ENCODE measurements at places on chromosomes 3 and 15.

- no peak for DNase-seq
These were observed 20.9 kb downstream of the CBLB start for GRCh38 chr3:105847865-105848264.

GRCh38 chr3:120604382-120604781, 8.2 kb downstream of the NDUFB4 start:
- DNase-seq, result no peak

DNA sequence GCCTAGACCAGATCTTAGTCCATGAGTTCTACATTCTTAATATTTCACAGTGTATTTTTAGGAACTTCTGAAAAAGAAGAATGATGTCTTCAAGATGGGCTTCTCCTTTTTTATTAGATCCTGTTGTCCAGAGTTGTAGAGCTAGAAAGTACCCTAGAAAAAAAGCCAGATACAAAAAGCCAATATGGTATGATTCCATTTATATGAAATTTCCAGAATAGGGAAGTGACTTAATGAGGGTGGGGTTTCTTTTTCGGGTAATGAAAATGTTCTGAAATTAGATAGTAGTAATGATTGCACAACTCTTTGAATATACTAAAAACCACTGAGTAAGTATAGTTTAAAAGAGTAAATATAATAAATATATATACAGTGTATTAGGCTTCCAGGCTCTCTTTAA, 116.9 kb downstream of the NFKBIZ start:
- DNase-seq, result no peak

GRCh38 chr3:24069045-24069444, 124.0 kb downstream of the NR1D2 start:
- DNase-seq, result no peak

DNA sequence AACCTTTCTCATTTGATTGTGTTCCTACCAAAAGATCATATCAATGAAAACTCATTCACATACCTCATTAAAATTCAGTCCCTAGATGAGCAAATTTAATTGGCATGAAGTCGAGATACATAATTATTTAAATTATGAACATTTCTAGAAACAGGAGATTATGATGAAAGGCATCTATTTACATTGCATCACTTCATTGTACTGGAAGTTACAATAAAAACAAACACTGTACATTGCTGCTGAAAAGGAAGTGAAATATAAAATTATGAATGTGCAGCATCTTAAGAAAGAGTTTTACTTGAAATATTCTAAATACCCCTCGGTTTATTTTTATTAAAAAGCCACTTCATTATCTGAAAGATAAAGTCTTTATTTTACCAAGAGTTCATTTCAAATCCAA, 163.4 kb upstream of the ZNF385D start:
- DNase-seq, result no peak

- DNase-seq, result no peak
These were observed 27.1 kb upstream of the P4HTM start for GRCh38 chr3:48962939-48963338.

- DNase-seq, result no peak
These were observed 9.5 kb downstream of the CA12 start for GRCh38 chr15:63372018-63372705.

- DNase-seq, result no peak
These were observed 205.7 kb upstream of the ZPLD1 start for GRCh38 chr3:102229062-102229655.

DNA sequence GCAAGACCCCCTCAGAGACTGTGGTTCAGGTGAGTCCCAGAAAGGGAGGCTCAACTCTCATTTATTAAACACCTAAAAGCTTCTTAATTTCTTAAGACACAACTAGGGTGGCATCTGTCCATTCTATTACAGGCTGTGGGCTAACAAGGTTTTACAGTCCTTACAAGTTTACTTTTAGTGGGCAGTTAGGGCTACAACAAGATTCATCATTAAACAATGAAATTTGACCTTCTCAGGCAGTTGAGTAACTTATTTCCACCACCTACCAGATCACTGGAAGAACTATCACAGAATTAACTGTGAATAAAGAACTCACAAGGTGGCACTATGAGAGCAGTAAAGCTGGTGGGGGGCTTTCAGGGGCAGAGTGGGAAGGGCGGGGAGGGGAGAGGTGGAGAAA, 132.6 kb downstream of the PLD1 start:
- no peak for DNase-seq

- no peak for DNase-seq
These were observed 648.9 kb upstream of the GBE1 start for GRCh38 chr3:82410366-82410765.

GRCh38 chr3:56836276-56837163, 34.8 kb upstream of the ARHGEF3 start:
- DNase-seq, result no peak

DNA sequence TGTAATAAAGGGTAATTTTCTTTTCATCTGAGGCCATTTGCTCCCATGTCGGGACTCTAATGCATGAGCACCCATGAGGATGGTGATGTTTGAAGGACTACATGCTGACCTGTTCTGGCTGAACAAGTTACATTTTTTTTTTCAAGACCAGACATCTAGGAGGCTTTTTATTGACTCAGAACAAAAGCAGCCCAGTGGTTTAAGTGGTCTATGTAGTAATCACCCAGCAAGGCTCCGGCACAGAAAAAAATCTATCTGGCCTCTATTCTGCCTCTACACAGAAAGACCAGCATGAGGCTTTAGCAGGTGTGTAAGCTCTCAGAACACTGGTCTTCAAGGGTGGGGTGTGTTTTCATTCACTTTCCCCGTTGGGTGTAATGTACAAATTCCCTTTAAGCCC, 95.1 kb upstream of the ZBED2 start:
- no peak for DNase-seq

DNA sequence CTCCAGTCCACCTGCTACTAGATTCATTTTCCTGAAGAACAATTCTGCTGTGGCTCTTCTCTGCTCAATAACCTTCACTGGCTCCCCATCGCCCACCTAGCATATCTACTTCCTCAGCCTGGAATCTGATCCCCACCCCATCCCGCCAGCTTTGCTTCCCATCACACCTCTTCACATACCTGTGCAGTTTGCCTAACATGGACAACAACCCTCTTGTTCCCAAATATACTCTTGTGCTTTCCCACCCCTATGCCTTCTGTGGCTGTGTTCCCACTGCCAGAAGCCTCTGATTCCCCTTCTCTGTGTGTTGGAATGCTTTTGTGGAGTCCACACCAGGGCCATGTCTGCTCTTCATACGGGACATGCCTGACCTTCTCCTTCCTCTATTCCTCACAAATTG, 29.5 kb downstream of the CMTM7 start:
- no peak for DNase-seq

GRCh38 chr3:84547207-84547606, 411.6 kb upstream of the CADM2 start:
- no peak for DNase-seq

GRCh38 chr3:74613521-74614106, 845 bp downstream of the CNTN3 start:
- no peak for DNase-seq

- peak; percentile 18 for DNase-seq
These were observed 365.5 kb downstream of the SHQ1 start for GRCh38 chr3:72482589-72483321.

DNA sequence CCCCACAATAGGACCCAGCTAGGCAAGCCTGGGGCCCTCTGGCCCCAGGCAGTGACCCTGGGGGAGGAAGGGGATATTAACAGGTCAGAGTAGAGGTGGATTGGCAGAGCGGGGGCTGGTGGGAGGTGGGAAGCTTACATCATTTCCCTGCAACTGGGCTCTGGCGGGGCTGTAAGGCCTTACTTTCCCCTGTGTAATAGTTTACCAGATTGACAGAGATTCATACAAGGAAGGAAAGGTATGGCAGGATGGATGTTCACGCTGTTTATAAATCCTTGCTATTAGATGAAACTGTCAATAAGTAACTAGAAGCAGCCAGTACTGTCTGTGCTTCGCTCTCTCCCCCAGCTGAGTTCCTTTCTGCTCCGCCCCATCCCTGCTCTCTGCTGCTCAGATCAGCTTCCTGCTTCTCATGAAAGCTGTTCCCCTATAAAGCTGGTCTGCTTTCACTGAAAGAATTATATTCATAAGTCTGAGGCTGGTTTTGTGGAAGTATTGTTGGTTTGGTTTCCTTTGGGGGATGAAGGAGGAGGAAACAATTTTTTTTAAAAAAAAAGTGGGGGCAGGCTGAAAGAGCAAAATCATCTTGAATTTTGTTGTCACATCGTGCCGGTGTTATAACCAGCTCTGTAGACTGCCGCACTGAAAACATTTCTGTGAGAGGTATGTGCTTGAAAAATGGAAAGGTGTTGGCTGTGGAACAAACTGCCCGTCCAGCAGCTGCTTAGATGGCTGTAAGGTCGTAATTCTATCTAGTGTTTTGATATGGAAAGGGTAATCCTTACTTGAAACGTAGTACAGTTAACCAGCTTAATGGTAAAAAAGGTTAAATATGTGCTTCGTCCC, 76.4 kb downstream of the BBX start:
- DNase-seq, result no peak

GRCh38 chr3:34277110-34277509, 478.7 kb downstream of the PDCD6IP start:
- no peak for DNase-seq

DNA sequence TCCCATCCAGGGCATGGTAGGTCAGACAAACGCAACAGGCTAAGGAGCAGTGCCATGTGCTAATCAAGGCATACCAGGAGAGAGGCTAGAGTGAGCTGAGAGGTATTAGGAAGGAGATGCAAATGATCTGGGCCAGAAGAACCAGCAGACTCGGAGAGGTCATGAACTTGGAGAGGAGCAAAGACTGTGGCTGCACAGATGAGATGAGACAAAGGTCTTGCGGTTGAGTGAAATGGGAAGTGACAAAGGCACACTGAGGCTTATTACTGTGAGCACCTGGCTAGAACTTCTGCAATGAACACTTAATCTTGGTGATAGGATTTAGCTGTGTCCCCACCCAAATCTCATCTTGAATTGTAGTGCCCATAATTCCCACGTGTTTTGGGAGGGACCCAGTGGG, 380.2 kb downstream of the ULK4 start:
- DNase-seq, result no peak

DNA sequence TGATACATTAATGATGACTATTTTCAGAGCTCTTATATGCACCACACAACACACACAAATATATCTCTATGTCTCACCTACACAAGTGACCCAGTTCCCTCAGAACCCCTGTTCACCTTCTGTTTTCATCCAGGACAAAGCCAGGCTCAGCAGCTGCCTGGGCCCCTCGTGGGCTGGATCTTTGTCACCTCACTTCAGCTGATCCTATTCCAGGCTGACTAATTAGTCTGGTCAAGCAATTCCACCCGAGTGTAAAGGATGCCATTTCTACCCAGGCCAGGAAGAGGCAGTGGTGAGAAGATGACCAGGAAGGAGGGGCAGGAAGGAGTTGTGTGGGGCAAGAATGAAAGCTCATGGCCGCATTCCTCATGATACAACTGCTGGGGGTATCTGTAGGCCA, 62.3 kb downstream of the DHX30 start:
- DNase-seq, result no peak

GRCh38 chr3:189419683-189420082, 211.5 kb upstream of the TP63 start:
- no peak for DNase-seq

DNA sequence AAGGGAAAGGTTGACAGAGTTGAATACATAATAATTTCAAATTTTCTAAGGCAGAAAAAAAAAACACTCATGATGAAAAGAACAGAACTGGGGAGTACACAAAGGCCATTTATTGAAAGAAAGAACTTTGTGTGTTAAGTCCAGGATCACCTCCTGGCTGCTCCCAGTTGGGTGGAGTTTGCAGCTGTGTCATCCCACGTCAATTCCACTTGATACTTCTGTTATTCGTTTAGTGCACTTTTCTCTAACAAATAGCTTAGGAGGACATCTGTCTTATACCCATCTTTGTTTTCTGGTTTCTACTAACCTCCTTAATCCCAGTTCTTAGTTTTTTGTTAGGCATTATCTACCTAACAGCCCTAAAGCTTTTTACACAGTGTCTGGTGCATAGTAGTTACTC, 44.7 kb downstream of the SGO1 start:
- DNase-seq, result no peak

Data from activated gamma-delta T cell (primary cell).